ENCODE measurements at places on chromosomes 5 and 9.

GRCh38 chr5:1703352-1704050, 96.1 kb downstream of the MRPL36 start:
- no peak for DNase-seq

DNA sequence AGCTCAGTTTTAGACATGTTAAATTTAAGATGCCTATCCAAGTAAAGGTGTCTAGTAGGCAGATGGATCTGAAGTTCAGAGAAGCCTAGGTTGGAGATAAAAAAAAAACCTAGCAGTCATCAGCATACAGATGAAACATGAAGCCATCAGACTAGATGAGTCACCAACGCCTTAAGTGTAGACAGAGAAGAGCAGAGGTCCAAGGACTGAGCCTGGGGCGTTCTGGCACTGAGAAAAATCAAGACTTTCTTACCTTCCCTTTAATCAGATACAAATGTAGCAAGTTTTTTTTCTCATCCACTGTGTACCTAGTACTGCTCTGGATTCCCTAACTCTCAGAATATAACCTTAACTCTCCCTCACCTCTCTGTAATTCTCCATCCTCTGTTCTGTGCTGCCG, 97.3 kb downstream of the SIL1 start:
- no peak for DNase-seq

GRCh38 chr5:96809921-96810320, 2.2 kb upstream of the ERAP1 start:
- no peak for DNase-seq

DNA sequence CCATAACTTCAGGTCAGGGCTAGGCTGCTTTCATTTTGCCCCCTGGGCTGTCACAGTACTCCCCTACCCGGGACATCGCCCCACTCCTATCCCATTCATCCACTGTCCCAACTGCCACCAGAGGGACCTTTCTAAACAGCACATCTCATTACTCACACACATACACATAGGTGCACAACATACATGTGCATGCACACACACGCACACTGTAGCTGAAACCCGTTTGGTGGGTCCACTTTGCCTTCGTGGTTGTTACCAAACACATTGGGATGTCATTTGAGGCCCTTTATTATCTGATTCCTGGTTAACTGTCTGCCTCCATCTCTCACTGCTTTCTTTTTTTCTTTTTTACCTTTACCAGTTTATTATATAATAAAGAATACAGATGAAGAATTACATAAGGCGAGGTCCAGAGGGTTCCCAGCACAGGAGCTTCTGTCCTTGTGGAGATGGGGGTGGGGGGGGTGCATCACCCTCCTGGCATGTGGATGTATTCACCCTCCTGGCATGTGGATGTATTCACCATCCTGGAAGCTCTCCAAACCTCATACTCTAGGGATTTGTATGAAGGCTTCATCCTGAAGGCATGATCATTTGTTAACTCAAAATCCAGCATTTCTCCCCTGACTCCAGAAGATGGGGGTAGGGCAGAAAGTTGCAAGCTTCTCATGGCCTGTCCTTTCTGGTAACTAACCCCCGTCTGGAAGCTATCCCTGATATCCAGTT, 186.0 kb downstream of the GOLPH3 start:
- no peak for DNase-seq

DNA sequence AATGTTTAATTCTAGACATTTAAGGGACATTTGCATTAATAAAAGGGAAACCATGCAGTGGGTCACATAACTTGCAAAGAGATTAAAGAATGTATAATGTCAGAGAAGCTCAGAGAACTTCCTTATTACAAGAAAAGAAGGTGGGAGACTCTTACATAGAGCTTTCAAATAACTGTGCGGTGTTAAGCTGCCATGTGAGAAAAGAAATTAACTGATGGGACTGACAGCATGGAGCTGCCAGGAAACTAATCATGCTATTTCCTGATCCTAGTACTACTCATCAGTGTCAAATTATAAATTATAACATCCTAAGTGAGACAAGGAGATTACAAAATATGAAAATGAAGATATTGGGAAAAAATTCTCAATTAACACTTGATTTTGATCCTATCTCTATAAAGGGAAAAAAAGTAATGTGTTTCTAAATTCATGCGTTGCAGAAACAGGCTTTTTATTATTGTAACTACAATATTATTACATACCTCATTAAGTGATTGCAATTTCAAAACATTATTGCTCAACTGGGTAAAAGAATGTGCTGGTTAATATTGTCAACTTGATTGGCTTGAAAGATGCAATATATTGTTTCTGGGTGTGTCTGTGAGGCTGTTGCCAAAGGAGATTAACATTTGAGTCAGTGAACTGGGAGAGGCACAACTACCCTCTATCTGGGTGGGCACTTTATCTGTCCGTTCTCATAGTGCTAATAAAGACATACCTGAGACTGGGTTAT, 609.5 kb upstream of the NUDT12 start:
- no peak for DNase-seq

GRCh38 chr9:134365791-134366222, 39.6 kb downstream of the RXRA start:
- peak; percentile 84 for DNase-seq

GRCh38 chr5:38695021-38695958, 138.8 kb upstream of the LIFR start:
- DNase-seq, result peak; percentile 10

GRCh38 chr5:170536525-170536924, 32.7 kb downstream of the KCNIP1 start:
- no peak for DNase-seq

DNA sequence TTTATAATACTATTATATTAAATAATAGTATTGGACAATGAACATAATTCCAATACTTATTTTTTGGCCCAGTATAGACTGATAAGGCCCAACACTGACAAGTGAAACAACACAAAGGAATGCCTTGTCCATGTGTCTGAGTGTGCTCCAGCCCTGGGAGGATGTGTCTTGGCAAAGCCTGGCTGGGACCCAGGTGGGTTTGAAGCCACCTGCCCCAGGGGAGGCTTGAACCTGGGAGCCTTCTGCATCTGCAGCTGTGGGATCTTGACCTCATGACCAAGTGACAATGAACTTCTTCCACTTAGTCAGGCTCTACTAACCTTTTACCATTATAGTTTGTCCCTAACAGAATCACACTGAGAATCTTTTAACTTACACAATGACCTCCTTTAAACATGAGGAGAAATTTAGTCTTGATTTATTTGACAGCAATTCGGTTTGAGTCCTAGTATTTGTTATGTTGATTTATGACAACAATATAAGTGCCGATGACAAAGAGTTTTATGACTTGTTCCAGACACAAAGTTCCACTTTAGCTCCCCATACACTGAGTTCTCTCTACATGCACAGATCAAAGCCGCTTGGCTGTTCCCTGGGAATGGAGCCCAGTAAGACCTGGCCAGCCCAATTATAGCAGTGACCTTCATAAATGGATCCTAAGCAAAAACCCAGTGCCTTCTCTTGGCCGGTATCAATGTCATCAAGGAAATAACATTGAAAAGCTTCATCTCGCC, 294.5 kb downstream of the CTNND2 start:
- peak; percentile 47 for DNase-seq

DNA sequence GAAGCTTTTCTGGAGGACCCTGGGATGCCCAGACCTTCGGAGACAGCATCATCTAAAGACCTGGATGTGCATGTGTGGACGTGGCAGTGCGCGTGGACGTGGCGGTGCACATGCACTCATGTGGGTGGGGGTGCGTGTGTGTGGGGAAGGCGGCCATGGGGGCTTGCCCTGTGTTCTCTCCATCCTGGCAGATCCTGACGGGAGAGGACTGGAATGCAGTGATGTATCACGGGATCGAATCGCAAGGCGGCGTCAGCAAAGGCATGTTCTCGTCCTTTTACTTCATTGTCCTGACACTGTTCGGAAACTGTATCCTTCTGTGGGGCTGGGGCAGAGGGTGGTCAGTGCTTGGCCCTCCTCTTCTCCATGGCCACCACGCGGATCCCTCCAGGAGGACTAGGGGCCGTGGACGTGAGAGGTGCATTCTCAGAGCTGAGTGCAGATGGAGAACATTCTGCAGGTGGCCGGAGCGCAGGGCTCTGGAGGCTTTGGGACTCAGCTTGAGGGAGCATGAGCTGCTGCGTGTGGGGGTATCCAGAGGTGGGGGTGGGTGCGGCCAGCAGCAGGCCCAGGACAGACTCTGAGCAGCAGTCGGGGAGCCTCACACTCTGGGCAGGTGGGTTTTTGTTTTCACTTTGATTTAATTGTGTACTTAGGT, 129.1 kb downstream of the CACNA1B start:
- no peak for DNase-seq

DNA sequence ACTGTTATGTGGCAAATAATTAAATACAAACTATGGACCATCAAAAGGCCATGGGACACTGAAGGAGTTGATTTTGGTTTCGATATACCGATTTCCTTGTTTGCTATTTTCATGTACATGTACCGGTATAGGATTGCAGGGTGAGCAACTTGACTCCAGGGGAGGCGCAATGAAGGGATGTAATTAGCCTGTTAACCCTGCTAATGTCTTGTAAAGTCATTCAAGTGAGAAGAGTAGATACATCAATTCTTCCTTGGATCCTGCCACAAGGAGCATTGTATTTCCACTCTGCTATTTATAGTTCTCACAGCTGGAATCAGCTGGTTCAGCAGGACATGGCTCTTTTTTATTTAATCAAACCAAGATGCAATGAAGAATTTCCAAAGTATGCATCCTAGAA, 102.0 kb downstream of the STK32A start:
- DNase-seq, result no peak

DNA sequence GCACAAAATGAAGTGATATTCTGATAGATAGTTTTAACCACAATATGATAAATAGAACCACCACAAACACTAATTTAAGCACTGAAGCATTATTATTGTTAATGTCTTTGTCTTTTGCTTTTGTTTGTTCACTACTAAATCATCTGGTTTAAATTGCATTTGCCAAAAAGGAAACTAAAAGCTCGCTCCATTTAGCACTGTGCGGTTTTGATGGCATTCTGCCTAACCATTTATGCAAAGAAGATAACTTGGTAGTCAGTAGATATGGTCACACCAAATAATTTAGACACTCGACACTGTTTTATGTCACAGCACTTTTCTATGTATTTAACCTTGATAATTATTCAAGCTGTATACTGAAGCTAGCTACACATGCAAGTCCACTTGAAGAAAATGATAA, 849.8 kb upstream of the CDH6 start:
- no peak for DNase-seq

DNA sequence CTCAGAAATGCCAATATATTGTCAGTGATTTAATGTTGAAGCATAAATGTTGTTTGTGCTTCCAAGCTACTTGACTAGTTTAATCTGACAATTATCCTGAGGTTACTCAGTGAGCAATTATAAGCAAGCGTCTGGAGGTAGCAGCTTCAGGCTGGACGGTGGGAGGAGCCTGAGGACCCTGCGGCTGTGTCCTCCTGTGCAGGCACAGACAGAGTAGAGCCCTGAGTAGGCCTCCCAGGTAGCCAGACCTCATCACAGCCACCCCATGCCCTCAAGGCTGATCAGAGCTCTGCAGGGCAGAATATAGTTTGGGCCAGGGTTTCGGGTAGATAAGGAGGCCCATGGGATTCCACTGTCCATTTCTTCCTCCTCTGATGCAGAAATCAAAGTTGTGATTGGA, 153.6 kb downstream of the DRD1 start:
- no peak for DNase-seq

- DNase-seq, result no peak
These were observed 91.8 kb downstream of the STX17 start for GRCh38 chr9:99998266-99998665.

DNA sequence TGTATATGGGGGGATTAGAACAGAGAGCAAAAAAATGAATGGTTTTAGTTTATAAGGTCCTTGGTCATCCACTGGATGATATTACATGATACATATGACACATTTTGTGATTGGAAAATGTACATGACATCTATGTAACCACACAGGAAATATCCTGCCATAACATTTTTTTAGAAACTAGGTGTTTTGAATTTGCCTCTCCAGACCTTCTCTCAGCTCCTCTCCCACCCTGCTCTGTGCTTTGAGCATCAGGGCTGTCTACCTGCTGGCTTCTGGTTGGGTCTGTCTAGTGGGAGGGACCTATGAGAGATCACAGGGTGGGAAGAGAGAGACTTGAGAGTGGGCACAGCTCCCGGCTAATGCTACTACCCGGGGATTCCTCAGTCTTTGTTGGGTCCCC, 24.4 kb downstream of the AKNA start:
- no peak for DNase-seq

- no peak for DNase-seq
These were observed 57.5 kb downstream of the ADAMTS12 start for GRCh38 chr5:33834334-33834733.

- no peak for DNase-seq
These were observed 282.2 kb upstream of the VLDLR start for GRCh38 chr9:2339416-2339815.

- no peak for DNase-seq
These were observed 86.0 kb downstream of the TARS1 start for GRCh38 chr5:33526755-33527154.

GRCh38 chr5:122611406-122611805, 163.5 kb upstream of the SNX2 start:
- no peak for DNase-seq

DNA sequence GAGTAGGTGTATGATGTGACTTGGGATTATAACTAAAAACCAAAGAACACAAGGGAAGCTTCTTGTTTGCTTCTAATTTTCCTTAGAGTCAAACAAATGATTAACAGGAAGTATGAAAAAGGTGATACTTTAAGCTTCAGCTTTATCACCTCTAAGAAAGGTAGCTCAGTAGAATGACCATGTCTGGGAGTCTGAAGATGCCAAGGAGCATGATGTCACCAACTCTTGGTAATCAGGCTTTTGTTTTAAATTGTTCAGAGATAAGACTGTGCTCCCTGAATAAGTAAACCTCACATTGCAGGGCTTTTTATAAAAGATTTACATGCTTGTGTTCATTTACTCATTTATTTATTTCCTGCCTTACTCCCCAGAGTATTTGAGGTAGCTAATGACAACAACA, 169.9 kb downstream of the FER start:
- no peak for DNase-seq

DNA sequence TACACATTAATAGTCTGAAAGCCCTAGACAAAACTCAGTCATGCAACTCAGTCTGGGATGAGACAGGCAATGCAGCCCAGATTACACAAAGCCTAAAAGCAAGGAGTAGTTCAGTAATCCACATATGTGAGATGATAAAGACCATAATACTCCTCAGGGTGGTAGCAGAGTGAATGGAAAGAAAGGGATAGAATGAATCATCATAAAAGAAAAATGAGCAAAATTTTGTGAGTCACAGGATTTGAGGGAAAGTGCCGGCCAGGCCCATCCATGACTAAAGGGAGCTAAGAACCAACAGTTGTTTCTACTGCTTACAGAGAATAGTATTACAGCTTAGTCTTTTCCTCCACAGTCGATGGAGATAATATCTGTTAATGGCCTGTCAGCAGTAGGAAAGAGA, 90.0 kb upstream of the POU5F2 start:
- no peak for DNase-seq

Measured in prostate gland (tissue), 2 donors.